ENCODE measurements at places on chromosomes 5 and 9.

- no peak for DNase-seq
Observed at GRCh38 chr5:163460562-163461171, at the start of gene HMMR. Gene HMMR (plus strand): TSS chr5:163460632. CDS start chr5:163460693, 61 bp downstream.

DNA sequence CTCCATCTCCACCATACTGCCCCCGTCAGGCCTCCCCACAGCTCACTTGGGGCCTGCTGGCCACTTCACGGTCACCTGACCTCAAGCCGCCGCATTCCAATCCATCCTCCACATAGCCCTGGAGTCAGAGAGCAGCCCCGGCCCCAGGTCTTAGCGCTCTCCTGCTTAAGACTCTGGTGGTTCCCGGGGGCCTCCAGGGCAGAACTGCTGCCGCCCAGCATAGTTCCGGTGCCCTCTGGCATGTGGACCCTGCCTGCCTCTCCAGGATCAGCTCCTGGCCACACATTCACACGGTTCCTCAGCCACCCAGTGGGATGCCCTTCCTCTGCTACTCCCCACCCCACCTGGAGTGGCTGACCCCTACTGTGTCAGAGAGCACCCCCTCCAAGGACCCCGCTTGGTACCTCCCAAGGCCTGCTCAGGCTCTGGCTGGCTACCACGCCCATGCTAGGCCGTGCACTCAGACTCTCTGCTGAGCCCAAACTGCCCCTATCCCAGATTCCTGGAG lies 8.7 kb downstream of the PHYKPL start:
- no peak for DNase-seq

DNA sequence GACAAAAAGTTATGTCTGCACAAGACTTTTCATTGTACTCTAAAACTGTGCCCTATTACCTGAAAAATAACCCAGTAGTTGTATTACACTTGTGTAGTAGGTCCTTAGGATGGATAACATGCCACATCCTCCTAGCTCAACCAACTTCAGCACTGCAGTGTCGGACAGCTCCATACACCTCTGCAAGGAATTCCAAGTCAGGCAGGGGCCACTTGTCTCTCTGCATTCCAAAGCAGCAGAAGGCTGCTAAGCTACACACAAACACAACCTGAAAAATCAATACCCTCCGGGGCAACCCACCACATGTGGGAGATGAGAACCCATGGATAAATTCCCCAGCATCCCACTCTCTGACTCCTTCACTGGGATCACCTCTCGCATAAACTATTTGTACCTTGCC lies 50.2 kb downstream of the MED10 start:
- DNase-seq: no peak

DNA sequence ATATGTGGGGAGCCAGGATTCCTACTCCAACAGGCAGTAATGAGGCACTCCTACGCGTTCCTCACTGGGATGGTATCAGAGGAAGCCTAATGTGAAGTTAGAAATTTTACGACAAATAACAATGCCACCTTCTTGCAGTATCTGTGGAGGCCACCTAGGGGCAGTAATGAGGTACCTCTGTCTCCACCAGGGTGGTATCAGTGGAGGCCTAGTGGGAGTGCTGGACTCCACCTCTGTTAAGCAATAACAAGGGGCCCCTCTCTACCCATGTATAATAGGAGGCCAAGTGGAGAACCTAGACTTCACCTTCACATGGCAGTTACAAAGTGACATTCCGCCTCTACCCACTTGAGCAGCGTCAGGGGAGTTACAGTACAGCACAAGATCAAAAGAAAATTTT lies 147.9 kb downstream of the PLPPR1 start:
- no peak for DNase-seq

DNA sequence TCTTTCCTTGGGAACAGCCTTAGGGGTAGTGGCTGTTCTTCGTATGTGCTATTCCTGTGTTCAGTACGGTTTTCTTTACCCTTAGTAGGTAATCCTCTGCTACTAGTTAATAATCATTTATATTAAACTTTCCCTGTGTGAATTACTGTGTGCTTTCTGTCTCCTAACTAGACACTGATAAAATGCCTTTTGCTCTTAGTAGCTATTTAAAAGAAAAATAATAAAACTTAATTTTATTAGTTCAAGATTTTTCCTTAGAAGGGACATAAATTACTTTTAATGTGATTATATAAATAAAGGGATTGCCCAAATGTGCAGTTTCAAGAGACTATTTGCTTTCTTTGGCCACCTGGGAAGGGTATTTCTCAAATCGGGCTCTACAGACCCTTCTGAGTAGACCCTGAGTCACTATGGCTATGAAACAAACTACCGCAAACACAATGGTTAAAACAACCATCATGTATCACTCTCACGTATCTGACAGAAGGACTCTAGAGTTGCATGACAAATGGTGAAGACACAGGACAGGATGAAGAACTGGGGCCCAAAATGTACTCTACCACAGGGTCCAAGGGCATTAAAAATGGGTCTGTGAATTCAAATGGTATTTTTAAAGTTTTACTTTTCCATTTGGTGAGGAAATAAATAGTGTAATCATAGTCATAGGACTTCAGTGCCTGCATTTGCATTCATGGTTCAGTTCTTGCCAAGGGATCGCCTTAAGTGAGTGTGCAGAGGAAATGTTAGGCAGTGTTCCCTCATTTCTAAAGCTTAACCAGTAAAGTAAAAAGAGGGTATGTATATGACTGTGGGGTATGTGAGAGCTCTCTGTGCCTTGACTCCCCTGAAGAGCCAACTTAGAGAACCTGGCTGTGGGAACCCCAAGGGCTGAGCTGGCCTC lies 97.0 kb downstream of the TSSK1B start:
- no peak for DNase-seq

- DNase-seq: no peak
Observed at GRCh38 chr5:95718203-95718602, 12.9 kb upstream of the RHOBTB3 start.

DNA sequence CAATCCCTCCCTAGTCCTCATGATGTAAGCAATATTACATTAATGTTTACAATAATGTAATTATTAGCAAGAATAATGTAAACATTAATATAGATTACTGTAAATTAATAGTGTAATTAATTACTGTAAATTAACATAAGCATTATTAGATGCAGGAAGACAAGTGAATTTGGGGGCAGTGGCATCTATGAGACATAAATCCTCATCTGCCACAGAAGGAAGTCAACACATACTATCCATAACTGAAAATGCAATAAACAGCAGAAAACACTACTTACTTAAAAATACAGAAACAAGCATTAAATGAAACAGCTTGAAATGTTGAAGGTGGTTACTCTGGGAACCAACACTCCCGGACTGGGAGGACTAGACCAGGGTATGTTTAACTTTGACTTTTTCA lies 685 bp upstream of the NIPSNAP3A start:
- DNase-seq: no peak

GRCh38 chr9:27433631-27434325 lies 90.3 kb upstream of the IFNK start:
- no peak for DNase-seq

- no peak for DNase-seq
Observed at GRCh38 chr5:67802766-67803165, 412.8 kb upstream of the PIK3R1 start.

- no peak for DNase-seq
Observed at GRCh38 chr5:172769616-172770373, 1.2 kb downstream of the DUSP1 start.

- DNase-seq: no peak
Observed at GRCh38 chr5:72451741-72452505, 55.3 kb downstream of the ZNF366 start.

GRCh38 chr5:37812365-37812764 lies 27.5 kb downstream of the GDNF start:
- DNase-seq: no peak

- DNase-seq: no peak
Observed at GRCh38 chr5:14237317-14238086, 94.4 kb downstream of the TRIO start.

- no peak for DNase-seq
Observed at GRCh38 chr9:38278457-38278856, 114.0 kb upstream of the ALDH1B1 start.

DNA sequence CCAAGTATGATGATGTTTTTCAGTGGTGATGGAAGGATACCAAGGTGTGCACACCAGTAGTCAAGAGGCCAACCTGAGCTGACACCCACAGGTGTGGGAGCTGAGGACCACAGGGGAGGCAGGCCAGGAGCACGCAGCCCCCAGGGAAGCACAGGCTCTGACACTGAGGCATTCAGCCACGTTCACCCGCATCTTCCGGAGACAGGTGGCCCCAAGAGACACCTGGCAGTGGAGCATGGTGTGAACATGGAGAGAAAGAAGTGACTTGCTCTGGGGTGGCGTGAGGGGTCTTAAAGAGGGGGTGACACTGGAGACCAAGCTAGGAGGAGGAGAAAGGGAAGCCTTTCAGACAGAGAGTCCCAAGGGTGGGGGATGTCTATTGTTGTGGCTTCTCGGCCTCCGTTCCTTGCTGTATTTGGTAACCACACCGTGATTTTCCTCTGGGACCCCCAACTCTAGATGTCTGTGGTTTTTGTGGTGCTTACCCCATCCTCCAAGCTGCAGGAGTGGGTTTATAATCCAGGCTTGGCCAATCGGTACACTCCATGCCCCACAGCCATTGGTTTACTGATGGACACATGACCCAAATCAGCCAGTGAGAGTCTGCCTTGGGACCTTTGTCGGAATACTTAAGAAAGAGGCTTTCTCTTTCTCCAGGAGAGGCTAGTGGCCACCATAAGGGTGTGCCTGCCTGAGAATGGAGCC lies 84.6 kb downstream of the HRH2 start:
- no peak for DNase-seq

GRCh38 chr9:137227853-137228505 lies 677 bp downstream of the RNF224 start:
- no peak for DNase-seq

DNA sequence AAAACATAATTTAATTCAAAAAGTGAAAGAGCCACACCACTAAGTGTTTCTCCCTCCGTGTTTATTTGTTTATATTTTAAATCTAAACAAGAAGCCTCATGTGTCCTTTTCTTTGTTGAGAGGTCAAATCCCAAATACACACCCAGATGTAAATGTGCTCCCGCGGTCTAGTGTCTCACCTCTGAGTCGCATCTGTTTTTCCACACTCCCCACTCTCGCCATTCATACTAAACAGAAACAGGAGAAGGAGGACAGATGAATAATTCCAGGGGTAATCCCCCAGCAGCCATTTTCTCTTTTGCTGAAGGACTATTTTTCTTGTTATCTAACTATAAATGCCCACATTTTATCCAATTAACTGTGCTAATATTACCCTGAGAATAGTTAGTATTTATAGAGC lies 361.6 kb upstream of the RIOK2 start:
- no peak for DNase-seq

DNA sequence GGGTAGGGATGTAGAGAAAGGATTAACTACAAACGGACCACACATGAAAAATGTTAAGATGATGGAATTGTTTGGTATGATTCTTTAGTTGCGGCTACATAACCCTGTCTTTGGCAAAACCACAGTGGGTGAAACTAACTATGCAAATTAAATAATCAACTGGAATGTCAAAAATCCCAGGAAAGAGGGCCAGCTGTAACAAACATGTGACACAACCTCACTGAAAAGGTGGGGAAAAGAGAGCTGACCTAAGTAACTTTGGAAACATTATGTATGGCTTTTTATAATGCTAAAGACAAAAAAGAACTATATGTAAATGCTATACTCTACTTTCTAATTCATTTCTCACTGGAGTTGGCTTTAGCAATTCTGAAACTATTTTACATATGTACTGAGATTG lies 252.0 kb downstream of the MRPS30 start:
- no peak for DNase-seq
